ENCODE measurements at places on chromosomes 2 and 18.
A peak's percentile ranks its signal among the peaks of the same experiment; 100 is the strongest.

DNA sequence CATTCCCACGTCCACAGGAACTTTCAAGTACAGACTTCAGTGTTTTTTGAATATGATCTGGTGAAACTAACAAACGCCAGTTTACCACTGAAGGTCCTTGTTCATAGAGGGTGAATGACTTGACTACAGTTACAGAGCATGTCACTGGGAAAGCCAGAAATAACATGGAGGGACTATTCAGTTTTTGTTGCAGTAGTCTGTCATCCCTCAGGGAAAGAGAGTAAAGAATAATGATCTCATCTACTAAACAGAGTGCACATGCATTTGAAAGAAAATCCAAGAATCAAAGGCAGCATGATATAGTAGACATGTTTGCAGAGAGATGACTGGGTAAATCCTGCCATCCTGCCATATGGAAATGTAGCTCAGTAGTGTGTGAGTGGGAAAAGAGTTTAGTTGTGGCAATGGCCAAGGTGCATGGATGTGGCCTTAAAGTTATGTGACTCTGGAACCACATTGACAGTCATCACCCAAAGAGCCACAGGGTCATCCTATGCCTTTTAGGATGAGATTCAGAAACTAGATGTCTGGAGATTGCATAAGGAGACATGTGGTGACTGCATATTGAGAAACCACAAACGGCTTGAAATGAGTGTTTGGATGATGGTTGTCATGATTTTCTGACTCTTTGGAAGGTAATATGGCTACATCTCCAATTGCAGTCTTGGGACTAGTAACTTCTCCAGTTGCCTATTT is 125.3 kb upstream of the ZEB2 start:
- peak; percentile 28 for DNase-seq

DNA sequence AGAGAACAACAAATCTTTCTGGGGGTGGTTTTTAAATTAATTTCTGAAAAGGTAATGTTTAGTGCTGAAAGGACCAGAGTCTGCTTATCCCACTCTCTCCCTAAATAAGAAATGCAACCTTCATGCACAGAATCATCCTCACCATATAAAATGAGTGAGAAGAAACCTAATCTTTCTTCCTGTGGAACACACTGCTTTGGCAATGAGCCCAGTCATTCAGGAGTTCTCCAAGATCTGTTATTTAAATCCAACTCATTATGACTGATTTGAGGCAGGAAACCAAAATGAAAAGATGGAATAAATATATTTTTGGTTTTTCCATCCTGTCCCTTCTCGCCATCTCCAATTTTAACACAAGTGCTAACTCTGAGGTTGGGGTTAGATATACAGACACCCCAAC is 228.3 kb downstream of the SRBD1 start:
- peak; percentile 5 for DNase-seq

DNA sequence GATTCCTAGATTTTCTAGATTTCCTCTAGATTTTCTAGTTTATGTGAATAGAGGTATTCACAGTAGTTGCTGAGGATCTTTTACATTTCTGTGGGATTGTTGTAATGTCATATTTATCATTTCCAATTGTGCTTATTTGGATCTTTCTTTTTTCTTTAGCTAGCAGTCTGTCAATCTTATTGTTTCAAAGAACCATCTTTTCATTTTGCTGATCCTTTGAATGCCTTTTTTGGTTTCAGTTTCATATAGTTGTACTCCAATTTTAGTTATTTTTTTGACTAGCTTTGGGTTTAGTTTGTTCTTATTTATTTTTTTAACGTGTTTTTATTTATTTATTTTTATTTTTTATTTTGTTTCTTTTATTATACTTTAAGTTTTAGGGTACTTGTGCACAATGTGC is 24.5 kb downstream of the CLIP4 start:
- no peak for DNase-seq

- no peak for DNase-seq
Measured at GRCh38 chr2:70011786-70012185, 50.4 kb upstream of the ASPRV1 start.

- peak; percentile 9 for DNase-seq
Measured at GRCh38 chr2:148282201-148282600, 261.3 kb downstream of the MBD5 start.

- DNase-seq, result no peak
Measured at GRCh38 chr18:2306606-2307005, 264.7 kb downstream of the METTL4 start.

GRCh38 chr2:64795024-64795592 is 141.4 kb upstream of the SERTAD2 start:
- no peak for DNase-seq

- no peak for DNase-seq
Measured at GRCh38 chr2:170771421-170771937, 1.3 kb downstream of the ERICH2 start.
